ENCODE measurements at places on chromosomes 6 and 20. TPM values are rescaled to one million over a fixed set of nuclear protein-coding genes. Genes with fewer than 3 reads are reported as not detected.

GRCh38 chr6:24933868-24934401, 1.8 kb downstream of the RIPOR2 start:
- no peak overlapping the region for H3K4me3 ChIP-seq
- H3K36me3 ChIP-seq = no peaks in the 10 kb centered on the region
- no peaks in the 10 kb centered on the region for H3K27me3 ChIP-seq
- H3K4me1 ChIP-seq = no peaks in the 10 kb centered on the region
- no peak for DNase-seq
- H3K27ac ChIP-seq = no peak overlapping the region

- H3K36me3 ChIP-seq = no peaks in the 10 kb centered on the region
- no peaks in the 10 kb centered on the region for H3K27me3 ChIP-seq
- H3K4me3 ChIP-seq = no peak overlapping the region
- H3K27ac ChIP-seq = no peak overlapping the region
- peak; percentile 81 for DNase-seq
Measured at GRCh38 chr20:53939572-53940359, 130.6 kb downstream of the BCAS1 start.

DNA sequence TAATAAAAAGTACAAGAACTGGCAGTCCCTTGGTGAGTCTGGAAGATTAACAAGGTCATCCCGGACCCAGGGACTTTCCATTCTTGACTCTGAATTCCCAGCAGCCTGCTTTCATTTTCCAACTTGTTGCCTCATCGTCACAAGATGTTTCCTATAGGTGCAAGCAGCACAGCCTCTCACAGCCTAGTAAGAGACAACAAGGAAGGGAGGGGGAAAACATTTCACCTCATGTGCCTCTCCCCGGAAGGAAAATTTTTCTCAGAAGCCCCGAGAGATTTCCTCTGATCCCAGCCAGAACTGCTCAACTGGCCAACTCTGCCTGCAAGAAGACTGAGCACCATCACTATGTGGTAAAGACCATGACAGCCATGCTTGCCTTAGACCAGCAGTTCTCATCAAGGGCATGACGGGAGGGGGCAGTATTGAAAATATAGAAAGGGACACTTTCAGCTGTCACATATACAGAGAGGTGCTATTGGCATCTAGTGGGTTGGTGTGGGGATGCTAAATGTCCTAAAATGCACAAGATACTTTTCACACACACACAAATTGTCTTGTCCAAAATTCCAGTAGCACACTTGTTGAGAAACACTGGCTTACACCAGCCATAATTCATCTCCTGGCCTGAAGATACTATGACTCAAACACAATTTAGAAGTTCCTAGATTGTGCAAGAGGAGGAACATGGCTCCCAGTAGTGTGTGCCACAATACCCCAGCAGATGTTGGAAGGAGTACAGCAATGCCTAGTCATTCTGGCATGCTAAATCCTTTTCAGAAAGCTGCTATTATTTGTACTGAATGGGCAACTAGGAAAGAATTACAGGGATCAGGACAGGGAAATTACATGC, 10.8 kb upstream of the WTAP start:
- peak; percentile 31 for DNase-seq
- H3K4me3 ChIP-seq = no peak overlapping the region
- H3K4me1 ChIP-seq = peaks cover 4% of the 10 kb centered on the region
- H3K27me3 ChIP-seq = no peaks in the 10 kb centered on the region

Gene OPN5
- not detected for total RNA-seq

Gene NRN1
- 1.8 TPM for total RNA-seq

Gene AVP
- not detected for total RNA-seq

All from ovary (tissue), 10 donors.